Melanocyte of skin (primary cell): ENCODE measurements at places on chromosomes 1 and 21. TPM values are rescaled to one million over a fixed set of nuclear protein-coding genes. Genes with fewer than 3 reads are reported as not detected.

PDPN gene
- under 0.01 TPM in 1 of 2 replicates, not detected in the other for total RNA-seq

ITGB2 gene
- not detected in 2 replicates for total RNA-seq

TIAM1 gene
- total RNA-seq, result 53.4 and 65.7 TPM in 2 replicates

PLA2G2D gene
- total RNA-seq, result not detected in 2 replicates
